ENCODE measurements at places on chromosomes 5 and 9. TPM values are rescaled to one million over a fixed set of nuclear protein-coding genes. Genes with fewer than 3 reads are reported as not detected.

CARD9 gene
- 3.4 TPM for total RNA-seq

GRCh38 chr9:135074354-135075233 is 12.9 kb upstream of the OLFM1 start:
- no peak overlapping the region for H3K27ac ChIP-seq
- no peak for DNase-seq
- H3K4me1 ChIP-seq, result no peaks in the 10 kb centered on the region
- H3K4me3 ChIP-seq, result peak overlapping the region; percentile 53

DNA sequence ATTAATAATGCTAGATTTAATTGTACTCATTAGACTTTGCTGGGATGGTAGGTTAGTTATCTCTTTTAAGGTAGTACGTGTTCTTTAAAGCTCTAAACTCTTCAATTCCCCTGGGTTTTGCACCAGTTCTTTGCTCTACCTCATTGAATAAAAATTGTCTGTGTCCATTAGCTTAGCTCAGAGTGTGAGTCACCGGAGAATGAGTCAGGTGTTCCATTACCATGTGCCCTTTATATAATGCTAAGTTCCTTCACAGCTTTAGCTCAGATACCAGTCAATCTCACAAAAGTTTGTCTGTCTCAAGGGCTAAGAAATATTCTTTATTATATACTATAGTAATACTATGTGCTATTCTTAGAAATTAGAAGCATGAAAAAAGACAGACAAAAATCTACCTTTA is 339.4 kb downstream of the PRELID2 start:
- H3K4me1 ChIP-seq, result no peaks in the 10 kb centered on the region
- no peak for DNase-seq
- H3K36me3 ChIP-seq, result no peaks in the 10 kb centered on the region
- no peak overlapping the region for H3K27ac ChIP-seq

DNA sequence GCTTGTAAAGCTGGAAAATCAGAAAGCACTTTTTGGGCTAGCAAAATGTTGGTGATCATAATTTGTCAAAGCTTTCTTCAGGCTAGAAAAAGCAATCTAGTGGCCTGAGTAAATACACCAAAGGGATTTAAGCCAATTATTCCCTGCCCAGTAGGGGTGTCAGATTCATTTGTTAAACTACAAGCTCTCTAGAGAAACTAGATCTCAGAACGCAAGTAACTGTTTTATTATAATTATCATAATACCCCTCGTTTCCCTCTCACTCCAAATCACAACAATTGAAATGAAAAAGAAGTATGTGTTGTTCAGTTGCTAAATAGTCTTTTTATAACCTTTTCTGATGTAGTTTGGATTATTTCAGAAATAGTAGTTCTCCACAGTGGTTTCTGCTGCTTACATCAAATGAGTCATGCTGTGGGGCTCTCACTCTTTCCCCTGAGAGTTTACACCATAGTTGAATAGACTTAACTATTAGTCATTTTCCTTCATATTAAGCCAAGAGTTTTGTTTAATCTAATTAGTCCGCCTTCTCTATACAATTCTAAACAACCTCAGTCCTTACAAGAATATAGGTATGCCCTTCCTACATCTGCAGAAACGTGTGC is 918.6 kb upstream of the DMAC1 start:
- H3K36me3 ChIP-seq, result no peaks in the 10 kb centered on the region
- no peak for DNase-seq
- no peaks in the 10 kb centered on the region for H3K4me1 ChIP-seq
- H3K27me3 ChIP-seq, result no peaks in the 10 kb centered on the region

DNA sequence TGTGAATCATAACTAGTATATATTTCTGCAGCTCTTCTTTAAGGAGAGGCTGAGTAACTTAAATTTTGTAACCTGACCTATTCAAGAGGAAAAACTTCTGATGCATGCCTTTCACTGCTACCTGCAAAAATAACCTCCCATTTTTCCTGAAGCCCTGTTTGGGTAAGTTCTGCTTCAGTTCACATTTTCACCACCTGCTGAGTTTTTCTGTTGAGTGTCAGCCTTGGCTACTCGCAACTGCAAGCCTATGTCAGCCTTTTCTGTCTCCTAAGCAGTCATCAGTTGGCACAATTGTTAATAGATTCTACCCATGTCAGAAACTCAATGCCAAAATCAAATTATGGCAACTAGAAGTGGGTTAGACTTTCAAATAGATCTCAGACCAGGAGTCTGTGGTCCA is 8.2 kb upstream of the TNFAIP8 start:
- no peak overlapping the region for H3K27ac ChIP-seq
- H3K4me3 ChIP-seq, result no peak overlapping the region
- no peaks in the 10 kb centered on the region for H3K4me1 ChIP-seq

GRCh38 chr9:93575796-93576257 is 557 bp upstream of the PHF2 start:
- peak overlapping the region; percentile 94 for H3K27ac ChIP-seq
- no peaks in the 10 kb centered on the region for H3K27me3 ChIP-seq
- H3K4me1 ChIP-seq, result peaks cover 32% of the 10 kb centered on the region
- DNase-seq, result peak; percentile 46
- H3K36me3 ChIP-seq, result no peaks in the 10 kb centered on the region

GRCh38 chr9:120161776-120162175 is 418.2 kb downstream of the CDK5RAP2 start:
- H3K4me1 ChIP-seq, result no peaks in the 10 kb centered on the region
- peak; percentile 10 for DNase-seq

Measured in prostate gland (tissue), 2 donors.